ENCODE measurements at places on chromosomes 3 and 15.

DNA sequence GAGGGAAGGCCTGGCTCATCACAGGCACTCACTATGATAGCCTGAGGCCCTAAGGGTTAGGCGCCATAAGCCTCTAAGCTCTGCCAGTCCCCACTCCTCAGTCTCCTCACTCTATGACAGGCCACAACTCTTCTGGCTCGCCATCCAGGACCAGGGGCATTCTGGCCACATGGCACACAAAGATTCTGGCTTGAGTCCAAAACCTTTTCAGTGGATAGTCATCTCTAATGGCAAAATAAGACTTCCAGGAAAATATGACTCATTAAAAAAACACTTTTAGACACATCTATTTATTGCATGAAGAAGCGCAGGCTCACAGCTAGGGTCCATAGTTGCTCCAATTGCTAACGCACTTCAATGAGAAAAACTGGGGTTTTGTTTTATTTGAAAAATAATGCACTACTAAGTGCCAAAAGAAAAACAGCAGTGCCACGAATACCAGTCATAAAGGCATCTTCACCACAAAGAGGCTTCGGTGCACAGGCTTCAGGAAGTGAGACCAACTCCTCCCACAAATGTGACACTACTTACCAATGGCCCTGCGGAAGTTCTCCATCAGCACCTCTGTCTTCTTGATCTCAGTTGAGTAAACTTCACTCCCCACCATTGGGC is 11.1 kb downstream of the RUVBL1 start:
- DNase-seq: peak; percentile 30

DNA sequence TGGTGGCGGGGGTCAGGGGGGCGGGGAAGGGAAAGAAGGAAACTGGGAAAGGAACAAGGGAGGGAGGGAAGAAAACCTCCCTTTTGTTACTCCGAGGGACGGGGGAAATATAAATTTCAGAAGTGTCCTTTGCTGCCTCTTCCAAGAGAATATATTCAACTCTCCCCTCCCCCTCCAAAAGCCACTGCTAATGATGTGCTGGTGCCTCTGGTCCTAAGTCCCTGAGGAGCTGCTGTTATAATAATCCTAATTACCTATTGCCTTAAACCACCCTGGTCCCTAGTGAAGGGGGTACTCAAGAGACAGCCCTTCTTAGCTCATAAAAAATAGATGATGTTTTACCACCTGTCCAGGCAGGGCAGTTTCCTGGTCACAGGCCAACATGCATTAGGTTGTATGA is 118.3 kb upstream of the TRIM42 start:
- no peak for DNase-seq

GRCh38 chr3:13303410-13303809 is 116.7 kb downstream of the NUP210 start:
- DNase-seq: no peak

DNA sequence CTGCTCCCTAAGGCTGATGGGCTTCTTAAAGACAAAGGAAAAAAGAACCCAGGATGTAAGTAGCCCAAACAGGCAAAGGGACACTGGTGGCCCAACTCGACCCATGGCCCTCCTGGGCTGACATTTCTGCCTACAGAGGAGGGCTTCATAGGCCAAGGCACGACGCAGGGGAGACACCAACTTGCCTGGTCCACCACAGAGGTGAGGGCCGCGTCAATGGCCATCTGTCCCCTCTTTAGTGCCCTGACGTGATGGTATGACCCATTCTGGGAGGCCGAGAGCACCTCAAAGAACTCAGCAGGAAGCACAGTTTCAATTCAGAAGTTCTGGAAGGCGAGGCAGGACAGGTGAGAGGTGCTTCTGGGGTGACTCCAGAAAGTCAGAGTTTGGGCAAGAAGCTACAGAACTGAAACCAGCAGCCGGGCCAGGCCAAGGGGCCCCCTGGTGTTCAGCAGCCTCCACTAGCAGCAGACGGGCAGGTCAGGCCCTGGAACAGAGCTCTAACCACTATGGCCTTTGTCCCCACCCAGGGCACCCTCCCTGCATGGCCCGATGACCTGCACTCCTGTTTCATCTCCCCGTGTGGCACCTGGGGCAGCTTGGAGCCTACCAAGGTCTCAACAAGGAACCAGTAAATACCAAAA is 45.1 kb downstream of the HMCES start:
- DNase-seq: no peak

- DNase-seq: no peak
These were observed 52.8 kb downstream of the CDIN1 start for GRCh38 chr15:36632226-36632625.

GRCh38 chr15:68340726-68341671 is 63.5 kb downstream of the FEM1B start:
- DNase-seq: no peak

DNA sequence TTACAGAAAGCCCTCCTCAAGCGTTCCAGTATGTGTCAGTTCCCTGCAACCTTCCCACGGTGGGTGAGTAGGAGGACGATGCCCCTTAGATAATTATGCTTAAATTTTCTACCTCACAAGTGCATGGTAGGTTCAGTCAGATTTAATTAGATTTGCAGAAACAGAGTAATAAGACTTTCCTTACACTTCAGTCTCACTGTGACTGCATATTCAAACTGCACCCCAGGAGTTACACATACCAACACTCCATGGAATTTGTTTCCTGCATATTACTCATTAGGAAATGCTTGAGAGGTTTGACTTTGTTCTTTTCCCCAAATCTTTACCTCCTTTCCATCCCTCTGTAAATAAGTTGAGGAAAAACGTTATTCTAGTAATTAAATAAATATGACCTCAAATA is 108.8 kb downstream of the ARRDC4 start:
- no peak for DNase-seq

- no peak for DNase-seq
These were observed 86.9 kb upstream of the HERC1 start for GRCh38 chr15:63920504-63921175.

DNA sequence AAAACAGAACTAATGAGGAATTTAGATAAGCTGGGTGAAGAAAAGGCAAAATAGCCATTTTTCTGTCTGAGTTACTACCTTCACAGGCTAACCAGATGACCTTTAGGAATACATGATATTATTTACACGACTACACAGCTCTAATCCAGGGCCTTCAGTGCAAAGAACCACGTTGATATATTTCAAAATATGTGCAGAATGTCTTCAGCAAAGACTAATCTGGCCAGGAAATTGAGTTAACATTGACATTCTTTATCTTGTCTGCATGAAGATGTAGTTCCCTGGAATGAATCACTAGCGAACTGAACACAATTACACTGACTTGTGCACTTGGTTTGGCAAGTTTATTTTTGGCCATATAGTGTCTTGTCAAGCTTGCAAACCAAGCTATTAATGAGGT is 41.5 kb downstream of the PDHB start:
- DNase-seq: no peak

DNA sequence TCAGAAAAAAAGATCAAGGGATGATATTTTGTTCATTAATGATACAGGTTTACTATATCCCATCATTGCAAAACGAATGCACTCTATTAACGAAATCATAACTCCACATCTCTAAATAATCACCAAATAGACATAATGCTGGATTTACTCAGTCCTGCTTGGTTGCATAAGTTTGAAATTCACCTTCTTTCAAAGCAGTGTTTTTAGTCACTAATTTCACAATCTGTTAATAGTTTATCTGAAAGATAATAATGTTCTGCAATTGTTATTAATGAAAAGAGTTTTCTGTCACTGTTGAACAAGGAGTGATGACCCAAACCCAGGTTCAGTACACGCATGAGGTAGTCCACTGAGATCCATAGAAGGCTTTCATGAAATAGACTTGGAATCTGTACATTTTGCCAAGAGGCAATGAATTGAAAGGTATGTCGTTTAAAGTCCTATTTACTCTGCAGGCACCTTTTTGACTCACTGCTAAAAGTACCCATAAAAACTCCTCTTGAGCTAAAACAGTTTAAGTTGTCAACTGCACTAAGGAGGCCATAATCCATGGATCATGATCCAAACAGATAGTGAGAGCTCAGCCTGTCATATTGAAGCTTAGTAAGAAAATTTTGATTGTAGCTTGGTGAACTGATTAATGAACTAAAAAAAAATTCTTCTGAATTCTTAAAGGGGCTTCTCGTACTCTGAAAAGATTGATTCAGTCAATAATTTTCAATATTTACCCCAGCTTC is 75.6 kb upstream of the MBNL1 start:
- no peak for DNase-seq

- no peak for DNase-seq
These were observed 20.2 kb downstream of the ICE2 start for GRCh38 chr15:60458721-60459120.

All from stimulated activated CD4-positive, alpha-beta T cell treated with anti-CD3 and anti-CD28 coated beads, Interleukin-2, amount 100 ng/mL, for 48 hours (primary cell).